GM04503 (cell line): ENCODE measurements at places on chromosomes 16 and 17.

DNA sequence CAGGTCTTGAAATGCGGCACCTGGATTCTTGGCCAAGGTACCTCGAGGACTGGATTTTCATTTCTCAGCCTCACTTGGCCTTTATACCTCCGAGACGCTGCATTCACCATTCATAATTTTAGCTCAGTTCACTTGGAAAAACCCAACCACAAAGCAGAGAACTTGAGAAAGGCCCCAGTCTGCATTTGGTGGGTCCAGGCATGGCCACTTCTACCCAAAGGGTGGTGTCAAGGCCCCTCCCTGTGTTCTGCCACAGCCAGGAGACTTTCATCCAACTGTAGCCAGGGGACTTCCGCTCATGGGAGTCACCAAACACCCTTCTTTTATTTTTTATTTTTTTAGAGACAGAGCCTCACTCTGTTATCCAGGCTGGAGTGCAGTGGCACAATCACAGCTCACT lies 14.7 kb upstream of the TVP23A start:
- DNase-seq = no peak

- no peak for DNase-seq
Observed at GRCh38 chr16:53888222-53888621, 184.3 kb downstream of the FTO start.

DNA sequence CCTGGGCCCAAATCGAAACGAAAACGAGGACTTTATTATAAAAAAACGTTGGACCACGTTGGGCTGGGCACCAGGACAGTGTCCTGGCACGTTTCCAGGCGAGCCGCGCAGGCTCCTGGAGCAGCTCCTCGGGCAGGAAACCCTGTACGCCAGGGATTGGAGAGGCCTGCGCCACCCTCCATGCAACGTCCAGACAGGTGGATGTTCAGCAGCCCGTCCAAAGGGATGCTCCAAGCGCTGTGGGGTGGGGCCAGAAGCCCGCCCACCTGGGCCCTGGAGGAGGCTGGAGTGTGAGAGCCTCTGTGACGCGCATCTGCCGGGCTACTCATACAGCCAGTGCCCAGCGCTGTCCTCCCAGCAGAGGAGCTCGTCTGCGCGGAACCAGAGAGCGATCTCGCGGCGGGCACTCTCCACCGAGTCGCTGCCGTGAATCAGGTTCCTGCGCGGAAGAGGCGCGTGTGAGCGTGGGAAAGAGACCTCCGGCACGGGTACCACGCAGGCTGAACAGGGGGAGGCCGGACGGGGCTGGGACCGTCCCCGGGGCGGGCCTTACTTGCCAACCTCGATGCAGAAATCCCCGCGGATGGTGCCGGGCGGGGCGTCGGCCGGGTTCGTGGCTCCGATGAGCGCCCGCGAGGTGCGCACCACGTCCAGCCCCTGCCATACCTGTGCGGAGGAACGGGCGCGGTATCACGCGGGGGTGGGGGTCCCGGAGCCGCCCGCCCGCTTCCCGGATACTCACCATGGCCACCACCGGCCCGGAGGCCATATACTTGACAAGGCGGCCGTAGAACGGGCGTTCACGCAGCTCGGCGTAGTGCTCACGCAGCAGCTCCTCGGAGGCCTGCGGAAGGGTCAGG lies 785 bp downstream of the NME3 start:
- no peak for DNase-seq

DNA sequence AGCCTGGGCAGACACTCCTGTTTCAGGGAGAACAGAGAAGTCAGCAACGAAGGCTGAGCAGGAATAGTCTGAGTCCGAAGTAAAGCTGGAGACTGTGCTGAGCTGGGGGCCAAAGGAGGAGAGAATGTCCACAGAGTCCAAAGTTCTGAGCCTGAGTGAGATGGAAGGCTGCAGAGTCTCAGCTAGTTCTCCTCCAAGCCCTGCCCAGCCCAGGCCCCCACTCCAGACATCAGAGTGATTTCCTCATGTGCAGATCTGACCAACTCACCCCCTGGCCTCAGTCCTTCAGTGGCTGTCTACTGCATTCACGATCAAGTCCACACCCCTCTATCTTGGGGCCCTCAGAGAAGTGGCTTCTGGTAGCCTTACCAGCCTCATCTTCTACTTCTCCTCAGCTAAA lies 21.6 kb downstream of the SLC13A5 start:
- DNase-seq = no peak

GRCh38 chr16:19114359-19115147 lies 789 bp downstream of the ITPRIPL2 start:
- DNase-seq = no peak

GRCh38 chr16:87305505-87306391 lies 11.4 kb downstream of the C16orf95 start:
- DNase-seq = peak; percentile 45

GRCh38 chr17:49225554-49226236 lies 4.9 kb downstream of the PHOSPHO1 start:
- DNase-seq = no peak

DNA sequence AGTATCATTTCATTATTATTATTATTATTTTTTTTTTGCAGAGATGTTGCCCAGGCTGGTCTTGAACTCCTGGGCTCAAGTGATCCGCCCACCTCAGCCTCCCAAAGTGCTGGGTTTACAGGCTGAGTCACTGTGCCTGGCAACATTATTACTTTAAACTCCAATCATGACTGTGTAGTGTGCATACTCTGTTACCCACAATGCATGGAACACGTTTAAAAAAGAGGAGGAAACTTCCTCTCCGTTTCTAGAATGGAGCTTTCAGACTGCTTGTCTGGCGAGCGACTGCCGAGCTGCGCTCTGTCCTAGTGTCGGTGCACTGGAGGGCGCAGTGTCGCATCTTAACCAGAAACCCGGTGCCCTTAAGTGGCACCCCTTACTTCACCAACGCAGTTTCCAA lies 22.1 kb upstream of the FASN start:
- DNase-seq = peak; percentile 27

- no peak for DNase-seq
Observed at GRCh38 chr17:61455324-61456060, 3.3 kb downstream of the TBX4 start.

DNA sequence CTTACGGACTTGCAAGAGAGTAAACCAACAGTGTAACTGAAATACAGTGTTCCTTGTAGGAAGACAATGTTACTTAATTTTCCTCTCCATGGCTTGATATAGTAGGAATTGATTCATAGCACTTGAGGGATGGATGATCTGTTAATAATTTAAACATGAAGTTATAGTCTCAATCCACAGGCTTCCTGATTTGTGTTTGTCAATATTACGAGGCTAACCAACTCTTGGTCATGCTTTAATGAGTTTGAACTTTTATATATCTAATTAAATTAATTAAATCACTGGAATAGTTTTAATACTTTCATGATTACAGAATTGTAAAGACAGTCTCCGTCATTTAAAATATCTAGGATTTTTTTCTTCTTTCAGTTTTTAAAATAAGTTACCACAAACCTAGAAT lies 112.0 kb upstream of the HAS3 start:
- DNase-seq = no peak

DNA sequence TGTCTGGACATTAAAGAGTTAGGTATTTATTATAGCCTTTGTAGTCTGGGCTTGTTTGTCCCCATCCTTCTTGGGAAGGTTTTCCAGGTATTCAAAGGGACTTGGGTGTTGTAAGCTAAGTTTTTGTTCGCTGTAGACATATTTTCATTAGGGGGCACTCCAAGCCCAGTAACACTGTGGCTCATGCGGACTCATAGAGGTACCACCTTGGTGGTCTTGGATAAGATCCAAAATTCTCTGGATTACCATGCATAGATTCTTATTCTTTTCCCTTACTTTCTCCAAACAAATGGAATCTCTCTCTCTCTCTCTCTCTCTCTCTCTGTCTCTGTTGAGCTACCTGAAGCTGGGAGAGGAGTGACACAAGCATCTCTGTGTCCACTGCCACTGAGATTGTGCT lies 48.9 kb downstream of the ERCC4 start:
- no peak for DNase-seq

DNA sequence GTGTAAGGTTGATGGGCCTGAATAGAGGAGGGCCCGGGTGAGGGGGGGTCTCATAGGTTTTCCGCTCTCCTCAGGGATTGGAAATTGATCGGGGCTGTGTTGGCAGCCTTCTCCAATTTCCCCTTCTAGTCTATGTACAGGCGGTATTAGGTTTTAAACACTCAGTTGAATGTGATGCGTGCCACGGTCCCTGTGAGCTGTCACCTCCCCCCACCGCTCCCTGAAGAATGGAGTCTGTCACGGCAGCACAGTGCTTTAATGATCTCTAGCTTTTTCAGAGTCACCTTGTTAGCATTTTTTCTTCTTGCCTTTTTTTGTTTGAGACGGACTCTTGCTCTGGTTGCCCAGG lies 800 bp downstream of the COX4I1 start:
- DNase-seq = no peak

DNA sequence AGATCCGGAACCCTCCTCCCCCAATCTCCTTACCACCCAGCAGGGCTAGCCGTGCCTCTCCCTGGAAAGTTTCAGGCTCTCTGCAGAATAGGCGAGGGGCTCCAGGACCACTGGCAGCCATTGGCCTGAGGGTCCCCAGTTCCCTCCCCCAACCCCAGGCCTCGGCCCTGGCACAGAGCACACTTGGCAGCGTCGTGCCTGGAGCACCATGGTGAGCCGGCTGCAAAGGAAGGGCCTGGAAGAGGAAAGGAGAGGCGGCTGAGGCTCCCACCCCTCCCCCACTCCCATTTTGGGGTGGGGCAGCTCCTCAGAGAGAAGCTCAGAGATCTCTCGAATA lies 369 bp upstream of the BTBD17 start:
- no peak for DNase-seq

DNA sequence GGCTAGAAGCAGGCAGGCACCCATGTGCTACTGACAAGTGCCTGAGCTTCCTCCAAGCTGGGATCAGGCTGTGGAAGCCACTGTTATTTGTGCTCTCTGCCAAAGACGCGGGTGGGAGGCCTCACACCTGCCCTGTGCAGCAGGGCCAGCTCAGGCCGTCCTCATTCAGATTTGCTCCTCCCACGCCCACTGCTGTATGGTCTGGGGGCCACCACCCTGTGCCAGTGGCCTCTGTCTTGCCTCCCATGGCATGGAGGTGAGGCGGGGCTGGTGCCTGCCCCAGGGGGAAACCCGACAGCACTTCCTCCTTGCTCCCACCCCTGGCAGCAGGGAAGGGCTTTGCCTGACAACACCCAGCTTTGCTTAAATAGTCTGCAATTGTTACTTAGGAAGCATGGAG lies 356.5 kb upstream of the CDH8 start:
- DNase-seq = no peak
